Cortex of kidney (tissue), 1 donor: ENCODE measurements at places on chromosomes 7 and 10.

DNA sequence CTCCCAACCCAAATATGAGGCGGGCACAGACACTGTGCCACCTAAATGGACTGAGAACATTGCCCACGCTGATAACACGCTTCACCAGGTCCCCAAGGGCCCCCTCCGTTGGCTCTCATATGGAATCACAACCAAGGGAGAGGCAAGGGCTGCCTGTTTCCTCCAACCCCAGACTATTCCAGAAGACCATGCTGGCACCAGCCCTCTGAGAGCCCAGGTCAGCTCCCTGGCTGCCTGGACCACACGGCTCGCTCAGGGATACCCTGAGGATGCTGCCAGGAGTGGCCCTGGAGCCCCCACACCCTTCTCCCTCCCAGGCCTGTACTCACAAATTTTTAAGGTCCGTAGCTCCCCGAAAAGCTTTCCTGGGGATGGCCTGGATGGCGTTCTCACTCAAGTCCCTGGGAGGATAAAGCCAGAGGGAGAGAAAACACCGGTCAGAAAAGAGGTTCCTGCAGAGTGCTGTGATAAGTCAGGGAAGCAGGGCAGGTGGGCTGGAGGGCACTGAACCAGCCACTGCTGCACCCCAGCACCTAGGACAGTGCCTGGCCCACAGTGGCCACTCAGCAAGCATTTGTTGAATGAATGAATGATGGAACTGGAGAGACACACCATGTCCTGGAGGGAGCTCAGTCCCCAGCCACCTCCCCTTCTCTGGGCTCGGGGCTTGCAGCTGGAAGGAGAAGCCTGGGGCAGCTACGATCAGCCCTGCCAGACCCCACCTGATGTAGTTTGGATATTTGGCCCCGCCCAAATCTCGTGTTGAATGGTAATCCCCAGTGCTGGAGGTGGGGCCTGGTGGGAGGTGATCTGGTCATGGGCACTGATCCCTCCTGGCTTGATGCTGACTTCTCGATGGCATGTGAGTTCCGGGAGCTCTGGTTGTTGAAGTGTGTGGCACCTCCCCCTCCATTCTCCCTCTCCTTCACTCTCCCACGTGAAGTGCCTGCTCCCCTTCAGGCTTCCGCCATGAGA lies 119.8 kb downstream of the SLIT1 start:
- no peak for DNase-seq

DNA sequence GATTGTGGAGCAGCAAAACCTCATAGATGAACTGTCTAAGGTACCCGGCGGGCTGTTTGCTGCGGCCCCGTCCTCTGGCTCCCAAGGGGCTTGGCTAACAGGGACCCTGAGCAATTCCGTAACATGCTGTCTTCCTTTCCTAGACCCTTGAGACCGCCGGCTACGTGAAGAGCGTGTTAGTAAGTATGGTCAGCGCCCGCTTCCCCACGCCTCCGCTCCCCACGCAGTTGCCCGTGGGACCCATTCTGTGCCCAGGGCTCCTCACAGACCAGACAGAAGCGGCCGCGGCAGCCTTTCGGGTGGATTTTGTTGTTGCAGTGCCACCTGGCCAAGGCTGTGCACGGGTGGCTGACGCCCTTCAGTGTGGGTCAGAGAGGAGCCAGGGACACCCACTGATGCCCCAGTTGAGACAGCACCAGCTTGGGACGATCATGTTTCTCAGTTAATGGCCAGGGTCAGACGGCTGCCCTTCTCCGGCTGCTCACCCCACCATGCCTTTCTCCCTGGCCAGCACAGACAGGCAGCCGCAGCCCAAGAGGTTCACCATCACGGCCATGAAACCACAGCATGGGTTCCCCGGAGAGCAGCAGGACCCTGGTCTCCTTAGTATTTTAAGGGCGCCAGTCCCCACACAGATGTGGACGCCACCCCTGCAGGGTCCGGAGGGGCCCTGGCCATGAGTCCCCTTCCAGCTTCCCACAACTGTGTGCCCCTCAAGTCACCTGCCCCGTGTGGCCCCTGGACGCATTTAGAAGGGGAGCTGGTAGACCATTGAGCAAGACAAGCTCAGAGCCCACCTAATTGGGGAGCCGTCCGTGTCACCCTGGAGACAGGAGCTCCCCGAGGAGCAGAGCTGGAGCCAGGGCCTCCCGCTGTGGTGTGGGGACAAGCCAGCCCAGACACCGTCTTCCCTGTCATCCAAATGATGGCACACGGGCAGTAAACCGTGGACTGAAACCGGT lies 49.4 kb upstream of the DPYSL4 start:
- DNase-seq: no peak

DNA sequence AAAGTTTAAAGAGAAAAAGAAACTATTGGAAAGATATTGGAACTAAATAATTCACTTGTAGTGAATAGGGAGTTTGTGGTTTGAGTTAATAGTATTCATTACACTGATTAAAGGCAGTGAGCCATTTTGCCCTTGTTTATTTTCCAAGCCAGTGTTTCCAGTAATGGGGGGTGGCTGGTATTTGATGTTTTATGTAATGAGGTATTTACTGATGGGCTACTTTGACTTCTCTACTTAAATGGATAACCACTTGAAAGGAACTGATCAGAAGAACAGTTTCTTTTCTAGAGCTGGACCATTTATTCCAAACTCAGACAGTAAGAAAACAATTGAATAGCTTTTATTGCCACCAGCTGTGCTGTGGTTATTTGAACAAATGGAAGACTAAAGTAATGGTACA lies 227.0 kb upstream of the HDAC9 start:
- DNase-seq: no peak

GRCh38 chr10:1523221-1523620 lies 214.1 kb downstream of the ADARB2 start:
- no peak for DNase-seq

GRCh38 chr10:124366825-124367224 lies 51.9 kb downstream of the OAT start:
- DNase-seq: no peak

DNA sequence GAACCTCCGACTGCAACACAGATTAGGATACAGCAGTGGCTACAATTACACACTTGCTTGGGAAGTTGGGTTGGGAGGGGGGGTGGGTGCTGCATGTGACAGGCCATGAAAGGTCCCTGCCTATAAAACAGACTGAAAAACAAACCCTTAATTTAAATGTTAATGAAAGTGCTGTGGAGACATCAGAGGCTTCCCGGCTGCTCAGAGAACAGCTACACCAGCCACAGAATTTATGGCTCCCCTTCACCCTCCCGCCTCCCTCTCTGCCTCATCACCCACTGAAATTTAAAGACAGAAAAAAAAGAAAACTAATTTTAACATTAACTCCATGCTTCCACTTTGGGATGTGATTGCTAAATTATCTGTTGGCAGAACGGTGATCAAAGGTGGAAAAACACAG lies 34.7 kb downstream of the FBXW4 start:
- no peak for DNase-seq

GRCh38 chr10:22666287-22667092 lies 47.9 kb downstream of the PIP4K2A start:
- no peak for DNase-seq

GRCh38 chr7:117986645-117987269 lies 113.5 kb upstream of the CTTNBP2 start:
- no peak for DNase-seq

- no peak for DNase-seq
Measured at GRCh38 chr7:132247995-132248618, 328.2 kb downstream of the PLXNA4 start.

DNA sequence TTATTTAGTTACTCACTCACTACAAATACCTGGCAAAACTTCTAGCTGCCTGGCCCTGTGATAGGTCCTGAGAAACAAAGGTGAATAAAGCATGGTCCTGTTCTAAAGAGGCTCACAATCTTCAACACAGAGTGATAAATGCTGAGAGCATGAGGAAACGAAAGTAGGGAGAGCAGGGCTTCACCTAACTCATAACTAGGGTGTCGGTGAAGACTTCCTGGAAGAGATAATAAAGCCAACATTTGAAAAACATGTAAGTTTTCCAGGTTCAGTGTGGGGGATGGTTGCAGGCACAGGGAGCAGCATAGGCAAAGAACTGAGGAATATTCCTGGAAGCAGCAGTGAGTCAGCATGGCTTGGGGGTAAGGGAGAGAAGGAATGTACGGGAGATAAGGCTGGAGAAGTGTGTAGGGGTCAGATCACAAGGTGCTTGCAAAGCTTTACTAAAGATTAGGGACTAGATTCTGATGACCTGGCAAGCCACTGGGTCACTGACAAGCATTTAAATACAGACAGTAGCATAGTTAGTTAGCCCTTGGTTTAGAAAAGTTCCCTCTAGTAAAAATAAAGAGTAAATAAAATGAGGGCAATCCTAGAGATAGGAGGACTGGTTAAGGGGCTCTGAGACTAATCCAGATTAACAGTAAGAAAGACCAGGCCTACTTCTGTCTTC lies 5.1 kb downstream of the KEL start:
- no peak for DNase-seq
